ENCODE measurements at places on chromosomes 16 and 17. TPM values are rescaled to one million over a fixed set of nuclear protein-coding genes. Genes with fewer than 3 reads are reported as not detected.

GNAO1 gene
- 0.26 TPM for total RNA-seq

FOXC2 gene
- 0.26 TPM for total RNA-seq

MON1B gene
- 5.9 TPM for total RNA-seq

CIBAR2 gene
- not detected for total RNA-seq

ABAT gene
- total RNA-seq: 1.8 TPM

KCNH6 gene
- not detected for total RNA-seq

WFIKKN2 gene
- under 0.01 TPM for total RNA-seq

SAMD14 gene
- total RNA-seq: 2.1 TPM

FA2H gene
- not detected for total RNA-seq

Data from fibroblast of lung (primary cell).